ENCODE measurements at places on chromosomes 3 and 15.

- DNase-seq = no peak
These were observed 521.1 kb downstream of the PLOD2 start for GRCh38 chr3:145639875-145640274.

DNA sequence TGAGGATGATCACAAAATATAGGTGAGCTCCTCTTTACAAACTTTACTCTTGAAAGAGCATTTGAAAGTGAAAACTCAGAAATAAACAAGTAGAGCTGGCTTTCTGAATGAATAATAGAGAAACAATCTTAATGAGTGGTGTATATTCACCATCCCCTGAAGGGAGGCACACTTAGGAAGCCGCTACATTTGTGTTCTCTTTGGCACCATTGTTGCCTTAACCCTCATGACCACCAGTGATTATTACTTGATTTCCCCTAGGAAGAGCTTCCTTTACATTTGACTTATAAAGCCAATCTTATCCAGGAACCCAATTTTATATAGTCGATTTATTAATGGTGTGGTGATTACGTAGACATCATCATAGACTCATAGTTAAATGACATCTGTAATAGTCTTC, 883.9 kb downstream of the TBL1XR1 start:
- DNase-seq = no peak

DNA sequence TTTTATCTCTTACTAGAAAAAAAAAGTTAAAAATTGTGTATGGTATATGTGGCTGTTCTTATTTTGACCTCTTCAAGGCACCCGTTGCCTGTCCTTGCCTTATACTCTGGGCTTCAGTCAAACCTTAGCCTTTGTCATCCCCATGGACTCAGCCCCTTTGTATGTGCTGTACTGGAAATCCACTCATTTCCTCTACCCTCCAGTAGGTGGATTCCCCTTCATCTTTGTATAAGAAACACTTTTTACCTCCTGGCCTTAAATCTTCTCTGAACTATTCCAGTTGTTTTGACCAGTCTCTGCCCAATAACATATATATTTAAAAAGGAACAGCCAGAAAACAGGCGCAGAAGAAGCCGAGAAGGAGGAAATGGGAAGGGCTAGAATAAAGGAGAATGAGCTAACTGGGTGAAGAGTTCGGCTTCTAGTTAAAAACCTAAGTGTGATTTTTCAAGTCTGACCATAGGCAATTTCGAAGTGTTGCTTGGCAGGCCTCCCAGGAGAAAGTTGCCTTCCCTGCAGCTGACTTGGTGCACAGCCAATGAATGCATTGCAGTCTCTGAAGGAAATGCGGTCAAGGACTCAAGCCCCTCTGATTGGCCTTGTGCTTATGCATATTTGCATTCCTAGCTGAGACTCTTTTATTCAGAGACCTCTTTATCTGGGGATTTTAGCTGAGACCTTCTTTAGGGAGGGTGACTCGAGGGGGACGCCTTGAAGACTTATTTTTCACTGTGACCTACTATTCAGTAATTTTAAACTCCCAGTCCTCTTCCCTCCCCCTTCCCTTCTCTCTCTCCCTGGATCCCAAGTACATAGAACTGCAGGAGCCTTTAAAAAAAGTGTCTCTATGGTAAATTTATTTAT, 277.4 kb downstream of the ROBO1 start:
- DNase-seq = peak; percentile 15

DNA sequence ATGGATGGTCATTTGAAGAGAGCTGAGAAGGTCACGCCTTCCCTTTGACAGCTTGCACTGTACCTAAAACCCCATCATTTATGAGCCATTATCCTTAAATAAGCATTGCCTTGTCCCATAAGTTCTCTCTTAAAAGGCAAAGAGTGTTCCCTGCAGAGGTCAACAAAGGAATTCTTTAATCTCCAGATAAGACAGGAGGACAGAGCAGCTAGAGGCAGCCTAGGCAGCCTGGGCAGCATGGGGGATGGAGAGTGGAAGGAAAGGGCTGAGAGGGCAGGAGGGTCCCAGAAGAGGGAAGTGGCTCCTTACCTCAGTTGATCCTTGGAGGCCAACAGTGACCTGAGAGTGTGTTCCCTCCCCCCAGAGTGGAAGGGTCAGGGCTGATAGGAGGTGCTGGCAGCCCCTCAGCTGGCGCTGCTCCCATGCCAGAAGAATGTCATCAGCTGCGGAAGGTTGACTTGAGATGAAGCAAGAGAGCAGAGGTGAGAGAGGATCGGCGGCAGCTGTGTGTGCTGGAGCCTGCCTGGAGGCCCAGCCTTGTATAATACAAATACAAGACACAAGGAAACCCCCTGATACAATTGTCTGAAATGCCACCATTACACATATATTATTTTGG, 12.8 kb downstream of the KBTBD13 start:
- no peak for DNase-seq

- no peak for DNase-seq
These were observed 671.6 kb upstream of the SGO1 start for GRCh38 chr3:20857636-20858035.

DNA sequence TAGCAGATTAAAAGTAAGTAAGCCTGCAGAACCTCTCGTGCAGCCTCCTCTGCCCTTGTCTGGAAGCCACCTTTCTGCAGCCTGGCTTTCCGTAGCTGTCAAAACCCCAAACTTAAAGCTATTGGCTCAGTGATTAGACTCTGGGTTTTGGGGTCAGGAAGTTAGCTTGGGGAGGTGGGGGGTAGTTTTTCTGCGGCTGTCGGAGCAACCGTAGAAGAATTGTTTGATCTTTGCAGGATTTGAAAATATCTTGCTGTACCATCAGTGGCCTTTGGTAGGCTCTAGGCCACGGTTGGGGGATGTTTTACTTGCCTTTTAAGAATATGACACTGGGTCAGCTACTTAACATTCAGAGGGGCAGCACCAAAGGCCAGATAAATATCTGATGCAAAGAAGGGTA, 88.4 kb upstream of the RASGRP1 start:
- DNase-seq = no peak

DNA sequence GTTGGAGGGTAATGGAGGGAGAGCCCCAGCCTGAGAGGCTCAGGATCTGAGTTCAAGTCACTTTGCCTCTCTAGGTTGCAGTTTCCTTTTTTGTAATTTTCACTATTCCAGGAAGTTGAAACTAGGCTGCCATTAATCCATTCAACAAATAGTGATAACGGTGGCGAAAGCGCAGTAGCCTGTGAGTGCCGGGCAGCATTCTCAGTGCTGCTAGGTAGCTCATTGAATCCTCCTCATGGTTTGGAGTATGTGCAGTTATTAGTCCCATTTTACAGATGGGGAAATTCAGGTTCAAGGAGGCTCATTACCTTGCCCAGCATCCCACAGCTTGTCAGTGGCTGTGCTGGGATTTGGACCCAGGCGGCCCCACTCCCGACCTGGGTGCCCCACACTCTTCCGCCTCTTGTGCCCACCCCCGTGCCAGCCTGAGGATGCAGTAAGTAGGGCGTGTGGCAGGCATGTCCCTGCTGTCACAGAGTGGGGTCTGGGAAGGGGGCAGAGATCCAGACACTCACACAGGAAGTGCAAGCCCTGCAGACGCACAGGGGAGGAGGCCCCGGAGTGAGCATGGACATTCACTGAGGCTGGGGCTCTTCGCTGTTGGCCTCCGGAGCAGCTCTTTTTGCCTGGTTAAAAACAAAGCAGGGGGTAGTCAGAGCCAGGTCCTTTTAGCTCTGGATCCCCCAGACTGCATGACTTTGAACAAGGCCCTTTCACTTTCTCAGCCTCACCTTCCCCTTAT, 58.8 kb downstream of the SLC6A6 start:
- no peak for DNase-seq

GRCh38 chr3:147881933-147882332, 472.8 kb downstream of the ZIC1 start:
- DNase-seq = no peak

DNA sequence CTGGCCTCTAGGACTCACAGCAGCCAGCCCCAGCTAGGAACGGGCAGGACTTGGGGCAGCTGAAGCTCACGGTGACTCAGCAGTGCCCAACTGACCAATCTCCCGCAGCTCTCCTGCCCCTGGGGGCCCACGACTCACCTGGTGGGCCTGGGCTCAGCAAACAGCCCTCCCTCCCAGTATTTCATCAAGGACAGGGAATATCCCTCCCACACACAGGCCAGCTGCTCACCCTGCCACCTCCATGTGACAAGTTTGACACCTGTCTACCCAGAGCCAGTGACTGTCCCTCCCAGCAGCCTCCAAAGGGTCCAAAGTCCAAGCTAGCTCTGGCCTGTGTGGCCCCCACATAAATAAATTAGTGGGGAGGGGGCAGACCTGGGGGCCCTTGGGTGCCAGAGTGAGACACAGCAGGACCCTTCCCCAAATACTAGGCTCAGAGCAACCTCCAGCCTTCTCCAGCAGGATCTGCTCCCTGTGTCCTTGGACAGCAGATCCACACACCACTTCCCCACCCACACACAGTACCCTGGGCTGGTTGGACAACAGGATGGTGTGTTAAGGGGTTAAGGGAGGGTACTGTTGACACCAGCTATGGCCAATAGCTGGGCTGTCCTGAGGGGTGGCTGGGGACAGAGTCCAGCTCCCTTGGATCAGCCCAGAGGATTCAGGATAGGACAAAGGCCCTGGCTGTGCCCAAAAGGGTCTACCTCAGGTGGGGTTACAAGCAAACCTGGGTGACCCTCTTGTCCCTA, 4.3 kb downstream of the GNAT1 start:
- no peak for DNase-seq

- no peak for DNase-seq
These were observed 121.8 kb upstream of the NPHP3 start for GRCh38 chr3:132843851-132844553.

DNA sequence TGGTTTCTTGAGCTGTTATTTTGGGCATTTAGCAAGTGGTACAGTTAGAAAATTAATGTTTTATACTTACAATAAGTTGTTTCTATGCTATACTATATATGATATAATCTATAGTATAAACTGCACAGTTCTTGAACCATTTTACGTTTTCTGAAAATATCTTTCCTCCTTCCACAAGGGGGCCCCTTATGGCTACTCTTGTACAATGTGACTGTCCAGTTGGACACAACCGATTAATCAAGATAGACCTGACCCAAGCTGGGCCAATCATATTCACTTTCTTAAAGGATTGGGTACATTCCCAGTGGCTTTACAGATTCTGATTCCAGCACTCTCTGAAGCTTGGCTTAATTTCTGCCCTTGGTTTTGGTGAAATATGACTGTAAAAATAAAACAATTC, 953.4 kb downstream of the AGBL1 start:
- no peak for DNase-seq

GRCh38 chr3:141057436-141057835, 6.3 kb downstream of the SPSB4 start:
- no peak for DNase-seq

DNA sequence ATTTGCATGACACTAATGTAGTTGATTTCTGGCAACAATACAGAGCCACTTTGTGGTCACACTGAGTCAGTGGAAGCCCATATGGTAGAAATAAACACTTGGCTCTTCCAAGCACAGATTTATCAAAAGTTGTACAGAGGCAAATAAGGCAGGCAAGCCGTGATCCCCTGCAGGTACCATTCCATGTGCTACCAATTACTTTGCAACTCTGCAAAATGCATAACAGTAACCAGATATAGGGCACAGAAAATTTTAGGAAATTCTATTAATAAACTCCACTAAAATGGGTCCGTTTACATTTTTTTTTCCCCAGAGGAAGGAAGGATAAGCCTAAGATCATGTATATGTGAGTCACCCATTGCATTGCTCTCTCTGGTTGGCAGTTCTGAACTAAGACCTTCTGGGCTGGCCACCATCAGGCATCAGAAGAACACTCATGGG, 103.1 kb upstream of the PTX3 start:
- peak; percentile 95 for DNase-seq

DNA sequence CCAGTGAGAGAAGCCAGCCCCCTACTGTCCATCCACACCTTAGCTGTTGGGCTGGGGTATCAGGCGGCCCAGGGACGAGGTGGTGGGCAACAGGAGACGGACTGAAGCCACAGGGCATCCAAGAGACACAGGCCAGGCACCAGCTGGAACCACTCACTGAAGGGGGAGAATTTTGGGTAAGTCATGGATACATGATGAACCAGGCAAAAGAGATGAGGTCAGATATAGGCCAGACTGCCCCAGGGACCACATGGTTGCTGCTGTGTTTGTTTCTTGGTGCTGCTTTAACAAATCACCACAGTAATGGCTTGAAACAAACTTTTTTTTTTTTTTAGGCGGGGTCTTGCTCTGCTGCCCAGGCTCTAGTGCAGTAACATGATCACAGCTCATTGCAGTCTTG, 66.4 kb downstream of the SEMA5B start:
- no peak for DNase-seq

- DNase-seq = peak; percentile 80
These were observed 100.6 kb downstream of the SUCNR1 start for GRCh38 chr3:151974067-151974466.

GRCh38 chr3:13053420-13053819, 19.8 kb downstream of the IQSEC1 start:
- no peak for DNase-seq

DNA sequence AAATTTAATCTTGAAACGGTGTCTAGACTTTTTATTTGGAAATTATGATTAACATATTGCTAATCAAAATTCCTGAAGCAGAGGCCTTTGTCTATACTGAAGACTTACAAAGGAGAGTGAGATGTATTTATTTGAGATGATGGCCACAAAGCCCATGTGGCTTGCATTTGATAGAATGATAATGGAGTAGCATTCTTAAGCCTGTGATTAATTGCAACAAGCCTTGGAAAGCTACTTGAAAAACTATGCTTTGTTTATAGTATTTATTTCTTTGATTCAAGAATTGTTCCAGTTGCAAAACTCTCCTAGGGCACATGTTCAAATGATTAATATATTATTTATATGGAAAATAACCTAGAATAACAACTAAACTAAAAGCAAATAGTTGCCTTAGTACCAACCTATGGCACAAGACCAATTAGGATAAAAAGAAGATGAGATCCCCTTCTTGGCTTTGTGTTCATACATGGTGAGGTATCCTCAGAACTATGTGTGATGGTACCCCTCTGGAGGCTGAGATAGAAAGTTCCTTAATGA, 244.1 kb upstream of the TBL1XR1 start:
- no peak for DNase-seq

DNA sequence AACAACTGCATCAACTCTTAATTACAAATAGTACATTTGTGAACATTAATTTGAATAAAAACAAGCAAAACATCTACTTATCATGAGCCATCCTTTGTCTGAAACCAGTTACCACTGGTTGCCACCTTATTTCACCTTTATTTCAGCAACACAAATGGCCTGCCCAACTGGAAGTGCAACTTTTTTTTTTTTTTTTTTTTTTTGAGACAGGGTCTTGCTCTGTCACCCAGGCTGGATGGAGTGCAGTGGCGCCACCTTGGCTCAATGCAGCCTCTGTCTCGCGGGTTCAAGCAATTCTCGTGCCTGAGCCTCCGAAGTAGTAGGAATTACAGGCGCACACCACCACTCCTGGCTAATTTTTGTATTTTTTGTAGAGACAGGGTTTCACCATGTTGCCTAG, 13.1 kb downstream of the WDR82 start:
- no peak for DNase-seq

All from foreskin fibroblast (primary cell).